GM12878 (cell line): ENCODE measurements at places on chromosomes 3 and 15. TPM values are rescaled to one million over a fixed set of nuclear protein-coding genes. Genes with fewer than 3 reads are reported as not detected.

The SEMA5B gene
- total RNA-seq, result not detected in 2 replicates

The SAMD7 gene
- not detected in 2 replicates for total RNA-seq

The HTR3E gene
- not detected in 2 replicates for total RNA-seq

The GNAT1 gene
- not detected in 2 replicates for total RNA-seq

The DUOXA1 gene
- 0.08 TPM in 1 of 2 replicates, not detected in the other for total RNA-seq

DNA sequence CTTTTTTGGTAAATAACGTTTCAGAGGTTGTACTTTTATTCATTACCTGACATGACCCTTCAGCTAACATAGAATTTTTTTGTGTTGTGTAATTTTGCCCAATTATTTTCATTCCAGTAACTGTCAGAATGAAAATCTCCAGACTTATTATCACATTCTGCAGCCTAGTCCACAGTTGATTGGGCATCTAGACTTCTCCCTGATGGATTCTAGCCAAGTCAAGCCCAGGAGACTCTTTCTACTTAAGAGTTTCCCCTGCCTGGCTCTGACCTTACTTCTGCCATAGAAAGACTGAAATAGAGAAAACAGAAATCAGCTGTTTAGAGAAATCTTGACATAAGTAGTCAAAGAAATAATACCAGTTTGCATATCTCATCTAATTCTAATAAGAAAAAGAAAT is 82.9 kb upstream of the CDAN1 start:
- DNase-seq, result no peak

- no peak for DNase-seq
Observed at GRCh38 chr15:74802862-74803447, 9.7 kb upstream of the LMAN1L start.

DNA sequence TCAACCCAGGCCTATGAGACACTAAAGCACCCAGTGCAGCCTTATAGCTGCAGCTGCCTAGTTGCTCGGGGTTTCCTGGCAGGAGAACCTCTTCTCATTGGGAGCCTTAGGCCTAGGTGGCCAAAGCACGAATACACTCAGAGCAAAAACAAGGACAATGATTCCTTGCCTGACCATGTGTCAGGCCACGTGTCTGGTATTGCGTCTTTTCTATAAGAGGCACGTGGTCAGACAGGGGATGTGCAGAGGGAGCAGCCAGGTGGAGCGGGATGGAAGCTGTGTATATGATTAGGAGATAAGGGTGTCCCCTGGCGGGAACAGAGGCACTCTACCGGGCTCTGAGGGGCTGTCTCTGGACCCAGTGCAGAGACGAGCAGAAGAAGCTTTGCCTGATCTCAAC is 26.4 kb downstream of the SLC22A14 start:
- no peak for DNase-seq

- DNase-seq, result no peak
Observed at GRCh38 chr3:134311265-134311664, 60.6 kb upstream of the RYK start.

GRCh38 chr3:69370156-69370883 is 15.6 kb downstream of the FRMD4B start:
- DNase-seq, result no peak

DNA sequence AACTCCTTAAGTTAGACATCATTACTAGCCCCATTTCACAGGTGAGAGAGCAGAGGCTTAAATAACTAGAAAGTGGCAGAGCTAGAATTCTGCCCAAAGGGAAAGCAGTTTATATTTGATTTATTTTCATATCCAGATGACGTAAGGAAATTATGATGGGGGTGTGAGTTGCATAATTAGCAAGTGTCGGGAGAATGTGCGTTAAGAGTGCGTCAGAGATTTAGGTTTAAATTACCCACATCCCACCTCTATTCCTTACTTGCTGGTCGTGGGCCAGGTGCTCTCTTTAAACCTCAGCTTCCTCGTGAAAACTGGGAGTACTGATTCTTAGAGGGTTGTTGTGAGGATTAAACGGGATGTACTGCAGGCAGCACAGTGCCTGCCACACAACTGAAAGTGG is 32.3 kb downstream of the FSTL1 start:
- no peak for DNase-seq

GRCh38 chr3:129398803-129399144 is 29.7 kb downstream of the EFCAB12 start:
- DNase-seq, result no peak
